Common myeloid progenitor, CD34-positive (primary cell): ENCODE measurements at places on chromosomes 5 and 9.

- DNase-seq: no peak
These were observed 17.8 kb downstream of the RGS3 start for GRCh38 chr9:113481176-113481787.

DNA sequence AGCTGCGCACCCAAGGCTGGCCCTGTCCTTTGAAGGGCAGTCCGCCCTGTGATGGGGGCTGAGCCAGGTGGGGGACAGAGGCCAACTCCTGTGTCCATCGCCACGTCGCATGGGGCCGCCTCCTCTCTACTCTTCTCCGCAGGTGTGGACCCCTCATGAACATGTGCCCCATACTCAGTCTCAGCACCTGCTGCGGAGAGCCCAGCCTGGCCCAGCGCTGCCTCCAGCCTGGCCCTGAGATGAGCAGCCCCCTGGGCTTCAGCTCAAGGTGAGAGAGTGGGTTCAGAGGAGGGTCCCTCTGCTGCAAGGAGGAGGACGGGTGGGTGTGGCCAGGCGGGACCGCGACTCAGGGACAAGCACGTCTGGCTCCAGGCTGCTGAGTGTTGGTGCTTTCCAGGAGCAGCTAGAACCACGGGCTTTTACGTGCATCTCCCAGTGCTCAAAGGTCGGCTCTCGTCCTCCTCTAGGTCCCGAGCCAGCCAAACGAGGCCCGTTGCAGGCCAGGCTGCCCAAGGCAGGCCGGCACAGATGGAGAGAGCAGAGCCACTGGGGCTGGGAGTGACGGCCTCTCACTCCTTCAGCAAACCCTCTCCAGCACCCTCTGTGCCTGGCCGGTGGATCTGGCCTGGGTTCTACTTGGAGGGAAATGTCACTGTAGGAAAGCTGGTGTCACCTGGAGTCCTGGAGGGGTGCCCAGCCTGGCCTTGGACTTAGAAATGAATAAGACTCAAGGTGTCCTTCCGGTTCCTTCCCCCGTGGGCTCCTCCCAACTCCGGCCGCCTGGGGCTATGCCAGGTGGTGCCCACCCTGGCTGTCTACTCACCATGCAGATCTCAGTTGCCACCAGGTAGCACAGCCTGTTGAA is 48.9 kb upstream of the RNF130 start:
- no peak for DNase-seq

DNA sequence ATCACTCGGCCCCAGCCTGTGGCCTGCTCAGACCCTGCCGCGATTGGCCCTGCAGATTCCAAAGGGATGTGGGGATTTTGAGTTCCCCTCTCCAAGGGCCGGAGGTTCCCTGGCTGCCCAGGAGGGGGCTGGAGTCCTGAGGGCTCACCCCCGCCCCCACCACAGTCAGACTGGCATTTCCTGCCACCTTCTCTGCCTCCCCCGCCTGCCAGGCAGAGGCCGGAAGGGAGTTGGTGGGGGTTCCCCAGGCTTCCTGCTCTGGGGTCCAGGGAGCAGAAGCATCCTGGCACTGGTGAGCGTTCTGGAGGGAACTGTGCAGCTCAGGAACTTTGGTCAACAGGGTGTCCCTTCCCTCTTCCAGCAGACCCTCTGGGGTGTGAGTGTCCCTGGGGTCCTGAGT is 70.6 kb downstream of the RXRA start:
- no peak for DNase-seq

- no peak for DNase-seq
These were observed 2.1 kb downstream of the ITGA1 start for GRCh38 chr5:52789851-52790250.

DNA sequence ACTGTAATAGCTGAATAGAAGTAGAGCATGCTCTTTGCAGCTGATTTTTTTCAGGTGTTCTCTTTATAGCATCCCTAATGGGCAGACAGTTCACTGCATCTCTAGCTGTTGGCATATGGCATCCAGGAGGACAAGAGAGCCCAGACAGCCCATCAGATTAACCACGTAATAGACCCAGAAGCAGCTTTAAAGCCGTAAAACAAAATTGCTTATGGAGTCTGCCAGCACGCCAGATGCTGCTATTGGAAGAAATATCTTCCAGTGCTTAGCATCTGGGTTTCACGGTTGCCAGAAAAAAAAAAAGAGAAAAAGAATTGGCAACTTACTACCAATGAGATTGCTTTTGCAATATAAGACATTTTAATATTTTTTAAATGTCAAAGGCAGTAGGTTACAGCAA is 869.4 kb upstream of the NUDT12 start:
- no peak for DNase-seq

DNA sequence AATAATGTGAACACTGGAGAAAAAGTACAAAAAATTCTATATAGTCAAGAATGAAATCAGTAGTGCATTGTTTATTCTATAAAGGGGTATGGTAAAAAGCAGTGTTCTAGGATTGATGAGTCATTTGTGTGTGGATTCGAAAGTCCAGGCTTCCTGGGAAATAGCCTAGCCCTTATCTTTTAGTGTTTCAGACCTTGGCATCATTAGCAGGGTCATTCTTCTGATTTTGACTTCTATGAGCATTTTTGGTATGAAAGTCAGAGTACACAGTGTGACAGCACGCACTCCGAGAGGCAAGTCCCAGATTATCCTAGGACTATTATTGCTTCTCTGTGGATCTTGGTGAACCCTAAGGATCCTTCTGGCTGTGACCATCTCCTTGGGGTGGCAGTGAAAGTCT is 16.9 kb downstream of the PCSK5 start:
- no peak for DNase-seq

GRCh38 chr5:132662925-132663770 is 5.2 kb downstream of the IL13 start:
- peak; percentile 14 for DNase-seq

- DNase-seq: no peak
These were observed 84.5 kb downstream of the GNAQ start for GRCh38 chr9:77946969-77947620.

DNA sequence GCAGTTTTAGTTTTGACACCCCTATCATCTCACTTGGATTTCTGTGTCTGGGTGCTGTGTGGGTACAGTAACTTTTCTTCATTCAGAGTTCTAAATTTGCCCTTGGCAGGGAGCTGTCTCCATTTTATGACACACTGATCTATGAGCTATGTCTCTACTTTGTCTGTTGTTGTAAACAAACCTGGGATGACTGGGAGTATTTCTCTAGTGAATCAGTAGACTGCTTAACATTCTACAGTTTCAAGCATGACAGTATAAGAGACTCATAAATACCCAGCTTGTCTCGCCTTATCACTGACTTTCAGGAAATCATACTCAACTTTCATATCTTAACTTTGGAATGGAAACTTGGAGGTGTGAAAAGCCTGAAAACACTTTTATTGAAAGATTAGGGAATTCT is 212.1 kb upstream of the NUDT12 start:
- DNase-seq: no peak

DNA sequence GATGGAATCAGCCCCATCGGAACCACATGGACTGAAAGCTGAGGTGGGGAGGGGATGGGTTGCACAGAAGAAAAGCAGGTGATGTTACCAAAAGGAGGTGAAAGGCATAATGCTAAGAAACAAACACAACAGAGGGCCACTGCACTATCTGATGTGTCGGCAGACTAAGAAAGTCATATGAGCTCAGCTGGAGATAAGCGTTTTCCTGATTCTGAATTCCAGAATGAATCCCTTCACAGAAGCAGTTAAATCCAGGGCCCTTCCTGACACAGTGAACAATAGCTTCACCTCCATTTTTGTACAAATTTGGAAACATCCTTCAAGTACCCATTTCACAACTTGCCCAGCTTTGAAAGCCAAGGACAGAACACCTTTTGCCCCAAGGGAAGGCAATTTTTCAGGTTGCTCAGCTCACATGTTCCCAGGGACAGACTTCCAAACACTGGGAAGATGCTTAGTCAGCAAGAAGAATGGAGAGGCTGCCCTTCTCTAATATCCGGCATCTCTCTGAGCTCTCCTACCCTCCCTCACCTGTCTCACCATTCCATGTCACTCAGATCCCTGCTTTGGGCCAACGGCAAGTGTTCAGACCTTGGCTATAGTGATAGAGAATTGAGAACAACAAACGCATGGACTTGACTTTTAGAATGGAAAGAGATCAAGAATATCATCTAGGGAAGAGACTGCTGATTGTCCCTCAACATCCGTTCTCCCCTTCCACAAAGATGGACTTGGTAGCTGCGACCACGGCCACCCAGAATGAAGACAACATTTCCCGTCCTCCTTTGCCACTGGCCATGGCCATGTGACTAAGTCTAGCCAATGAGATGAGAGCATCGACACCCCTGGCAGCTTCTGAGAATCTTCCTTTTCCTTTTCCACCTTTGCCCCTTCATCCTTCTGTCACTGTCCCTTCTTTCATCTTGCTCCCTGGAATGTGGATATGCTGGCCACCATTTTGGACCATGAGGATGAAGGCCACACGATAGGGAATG is 68.6 kb upstream of the IL17B start:
- DNase-seq: no peak

DNA sequence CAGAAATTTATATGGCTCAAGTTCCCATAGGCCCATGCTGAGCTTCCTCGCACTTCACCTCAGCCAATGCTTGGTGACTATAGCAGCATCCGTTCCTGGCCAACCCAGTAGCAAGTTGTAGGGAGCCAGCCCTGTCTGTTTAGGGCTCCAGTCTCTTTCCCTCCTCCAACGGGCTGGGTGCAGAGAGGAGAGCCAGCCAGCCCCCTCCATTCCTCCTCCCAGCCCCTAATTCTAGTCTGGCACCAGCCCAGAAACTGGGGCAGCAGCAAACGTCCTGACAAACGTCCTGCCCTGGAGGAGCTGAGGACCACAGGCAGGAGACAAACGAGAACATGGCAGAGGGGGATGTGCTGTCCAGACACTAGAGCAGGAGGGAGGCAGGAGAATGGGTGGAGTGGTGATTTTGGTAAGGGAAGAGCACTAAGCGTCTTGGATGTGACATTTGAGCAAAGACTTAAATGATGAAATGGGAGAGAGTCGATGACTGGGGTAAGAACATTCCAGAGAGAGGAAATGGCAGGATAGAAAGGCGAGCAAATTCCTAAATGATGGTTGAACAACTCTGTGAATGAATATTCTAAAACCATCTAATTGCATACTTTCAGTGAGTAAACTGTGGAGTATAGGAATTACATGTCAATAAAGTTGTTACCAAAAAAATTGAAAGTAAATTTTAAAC is 222.5 kb upstream of the DAPK1 start:
- DNase-seq: no peak

DNA sequence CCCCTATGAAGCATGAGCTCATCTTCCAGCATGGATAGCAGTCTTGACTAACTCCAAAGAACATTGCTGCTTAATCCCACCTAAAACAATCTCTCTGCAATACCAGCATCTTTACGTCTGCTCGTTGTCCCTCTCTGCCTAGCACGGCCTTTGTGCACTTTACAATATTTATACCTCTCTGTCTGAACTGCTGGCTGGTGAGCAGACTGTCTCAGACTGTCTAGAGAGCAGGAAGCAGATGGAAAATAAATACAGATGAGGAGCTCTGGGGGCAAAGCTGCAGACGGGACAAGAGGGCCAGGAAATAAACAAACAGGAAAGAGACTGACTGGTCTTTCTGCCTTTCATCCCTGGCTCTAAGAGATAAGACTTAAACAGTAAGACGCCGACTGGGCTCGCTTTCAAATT is 224.8 kb downstream of the ENC1 start:
- DNase-seq: peak; percentile 97

- DNase-seq: no peak
These were observed 129.6 kb upstream of the SPEF2 start for GRCh38 chr5:35488055-35488454.

- no peak for DNase-seq
These were observed 88.0 kb downstream of the DAP start for GRCh38 chr5:10673017-10673389.

GRCh38 chr9:71637375-71637774 is 130.9 kb downstream of the CEMIP2 start:
- DNase-seq: no peak

DNA sequence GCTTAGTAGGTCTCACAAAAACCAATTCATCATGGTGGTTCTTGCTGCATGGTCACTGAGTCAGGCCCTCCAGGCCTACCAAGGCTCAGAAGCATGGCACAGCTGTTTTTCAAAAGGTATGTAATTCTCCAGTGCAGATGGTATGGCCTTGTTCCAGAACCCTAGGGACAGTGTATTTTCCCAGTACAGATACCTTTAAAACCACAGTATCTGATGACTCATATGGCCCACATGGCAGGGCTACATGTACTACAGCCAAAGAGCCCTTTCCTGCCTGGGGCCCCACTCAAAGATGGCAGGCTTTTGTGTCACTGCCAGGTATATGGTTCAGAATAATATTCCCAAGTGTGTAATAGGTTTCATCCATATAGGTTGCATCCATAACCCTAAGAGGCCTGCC is 16.5 kb downstream of the CSF2 start:
- peak; percentile 51 for DNase-seq

GRCh38 chr5:169258372-169259000 is 42.5 kb downstream of the SLIT3 start:
- no peak for DNase-seq

- DNase-seq: no peak
These were observed 45.9 kb downstream of the EHMT1 start for GRCh38 chr9:137664676-137665075.

- peak; percentile 90 for DNase-seq
These were observed 6.0 kb upstream of the NIPBL start for GRCh38 chr5:36870399-36871040.

DNA sequence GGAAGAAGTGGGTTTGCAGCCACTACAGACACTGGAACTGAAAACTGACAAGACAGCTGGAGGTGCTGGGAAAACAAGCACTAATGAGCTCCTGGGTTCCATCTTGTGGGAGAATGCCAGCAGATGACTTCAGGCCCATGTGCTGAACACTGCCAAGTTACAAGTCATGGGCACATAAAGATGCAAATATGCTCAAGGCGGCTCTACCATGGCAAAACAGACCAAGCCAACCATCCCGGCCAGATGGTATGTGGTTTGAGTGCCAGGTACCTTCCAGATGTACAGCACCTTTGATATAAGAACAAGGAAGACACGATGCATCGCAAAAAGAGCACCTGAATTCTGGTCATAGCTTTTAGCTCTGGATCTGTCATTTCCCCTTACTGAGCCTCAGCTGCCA is 19.9 kb downstream of the TNFSF8 start:
- no peak for DNase-seq

GRCh38 chr5:73997960-73998359 is 372.0 kb downstream of the ARHGEF28 start:
- no peak for DNase-seq

DNA sequence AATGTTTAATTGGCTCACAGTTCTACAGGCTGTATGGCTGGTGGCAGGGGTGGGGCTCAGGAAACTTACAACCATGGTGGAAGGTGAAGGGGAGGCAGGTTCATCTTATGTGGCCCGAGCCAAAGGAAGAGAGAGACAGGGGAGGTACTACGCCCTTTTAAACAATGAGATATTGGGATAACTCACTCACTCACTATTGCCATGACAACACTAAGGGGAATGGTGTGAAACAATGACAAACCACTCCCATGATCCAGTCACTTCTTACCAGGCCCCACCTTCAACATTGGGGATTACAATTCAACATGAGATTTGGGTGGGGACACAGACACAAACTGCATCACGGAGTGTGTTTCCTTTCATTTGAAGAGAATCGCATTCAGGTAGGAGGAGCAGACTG is 220.9 kb downstream of the GADD45G start:
- DNase-seq: no peak

- no peak for DNase-seq
These were observed 56.7 kb downstream of the TLE1 start for GRCh38 chr9:81632599-81632998.
